Spleen (tissue), 13 donors: ENCODE measurements at places on chromosomes 2 and 18.
A peak's percentile ranks its signal among the peaks of the same experiment; 100 is the strongest.

DNA sequence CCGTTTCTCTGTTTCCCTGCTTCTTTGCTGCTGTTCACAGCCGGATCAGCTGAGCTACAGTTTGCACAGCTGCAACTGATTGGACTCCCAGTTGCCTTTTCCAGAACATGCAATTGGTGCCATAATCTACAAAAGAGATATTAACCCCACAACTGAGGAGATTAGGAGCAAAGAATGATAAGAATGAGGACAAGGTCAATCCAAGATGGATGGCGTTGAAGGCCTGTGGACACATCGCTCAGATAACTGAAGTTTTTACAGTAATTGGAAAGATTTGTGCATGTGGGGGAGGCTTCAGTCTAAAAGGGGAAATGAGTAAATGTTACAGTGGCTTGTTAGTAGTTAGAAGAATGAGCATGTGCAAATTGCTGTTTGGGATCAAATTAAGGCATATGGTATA, 263.2 kb downstream of the TGIF1 start:
- DNase-seq, result no peak

- no peak for DNase-seq
Measured at GRCh38 chr2:159246325-159246988, 40.0 kb downstream of the WDSUB1 start.

DNA sequence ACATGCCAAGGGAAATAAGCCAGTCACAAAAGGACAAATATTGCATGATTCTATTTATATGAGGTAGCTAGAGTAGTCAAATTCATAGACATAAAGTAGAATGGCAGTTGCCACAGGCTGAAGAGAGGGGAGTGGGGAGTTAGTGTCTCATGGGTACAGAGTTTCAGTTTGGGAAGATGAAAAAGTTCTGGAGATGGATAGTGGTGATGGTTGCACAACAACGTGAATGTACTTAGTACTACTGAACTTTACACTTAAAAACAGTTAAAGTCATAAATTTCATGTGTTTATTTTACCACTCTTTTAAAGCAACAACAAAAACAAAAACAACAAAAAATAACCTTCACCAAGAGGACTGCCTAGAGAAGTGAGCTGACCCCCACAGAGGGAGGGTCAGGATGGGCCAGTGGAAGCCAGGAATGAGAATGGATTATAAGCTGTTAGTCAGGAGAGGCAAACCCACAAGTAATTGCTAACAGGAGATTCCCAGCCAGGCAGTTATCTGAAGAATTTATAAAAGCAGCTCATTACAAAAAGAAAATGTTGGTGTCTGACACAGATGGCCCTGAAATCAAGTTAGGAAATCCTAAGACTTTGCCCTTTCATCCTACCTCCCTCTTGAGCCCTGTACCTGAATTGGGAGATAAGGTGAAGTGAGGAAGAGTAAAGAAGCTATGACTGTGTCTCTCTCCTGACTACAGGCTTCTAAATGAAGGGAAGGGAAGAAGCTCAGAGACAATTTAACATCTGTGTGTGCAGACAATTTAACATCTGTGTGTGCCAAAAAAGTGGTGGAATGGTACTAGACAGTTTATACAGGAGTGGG, 263.4 kb downstream of the PDE11A start:
- DNase-seq, result no peak

- no peak for DNase-seq
Measured at GRCh38 chr2:30541680-30542079, 94.6 kb downstream of the LCLAT1 start.

GRCh38 chr2:69196327-69197117, 183.5 kb downstream of the ANTXR1 start:
- no peak for DNase-seq

GRCh38 chr18:48321121-48321520, 88.1 kb downstream of the ZBTB7C start:
- DNase-seq, result peak; percentile 44

DNA sequence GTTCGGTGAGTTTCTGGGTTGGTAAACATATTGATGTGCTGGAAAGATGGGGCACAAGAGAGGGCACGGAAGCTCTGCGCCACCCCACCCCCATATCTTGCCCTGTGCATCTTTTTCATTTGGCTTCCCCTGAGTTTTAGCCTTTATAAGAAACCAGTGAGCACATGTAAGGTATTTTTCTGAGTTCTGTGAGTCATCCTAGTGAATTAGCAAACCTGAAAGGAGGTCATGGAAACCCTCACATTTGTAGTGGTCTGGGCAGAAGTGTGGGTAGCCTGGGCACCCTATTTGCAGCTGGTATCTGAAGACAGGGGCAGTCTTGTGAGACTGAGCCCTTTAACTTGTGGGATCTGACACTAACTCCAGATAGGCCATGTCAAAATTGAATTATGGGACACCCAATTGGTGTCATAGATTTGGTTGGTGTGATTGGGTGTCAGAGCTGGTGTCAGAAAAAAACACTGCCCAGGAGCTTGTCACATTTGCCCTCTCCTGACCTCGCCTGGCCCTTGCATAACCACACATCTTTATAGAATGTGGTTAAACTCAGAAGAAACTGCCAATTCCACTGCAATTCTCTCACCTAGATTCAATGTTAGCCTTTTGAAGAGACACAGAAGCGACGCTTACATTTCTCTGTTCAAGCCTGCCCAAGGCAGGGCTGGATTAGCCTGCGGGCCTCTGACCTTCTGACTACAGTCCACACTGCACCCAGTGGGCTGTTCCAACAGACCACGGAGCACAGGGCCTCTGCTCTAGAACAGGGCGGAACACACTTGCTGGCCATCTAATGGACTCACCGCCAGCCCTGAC, 12.0 kb upstream of the GALM start:
- no peak for DNase-seq

GRCh38 chr18:76844144-76844543, 21.8 kb downstream of the ZNF236 start:
- DNase-seq, result no peak
